CD8-positive, alpha-beta memory T cell (primary cell): ENCODE measurements at places on chromosomes 7 and 10.

DNA sequence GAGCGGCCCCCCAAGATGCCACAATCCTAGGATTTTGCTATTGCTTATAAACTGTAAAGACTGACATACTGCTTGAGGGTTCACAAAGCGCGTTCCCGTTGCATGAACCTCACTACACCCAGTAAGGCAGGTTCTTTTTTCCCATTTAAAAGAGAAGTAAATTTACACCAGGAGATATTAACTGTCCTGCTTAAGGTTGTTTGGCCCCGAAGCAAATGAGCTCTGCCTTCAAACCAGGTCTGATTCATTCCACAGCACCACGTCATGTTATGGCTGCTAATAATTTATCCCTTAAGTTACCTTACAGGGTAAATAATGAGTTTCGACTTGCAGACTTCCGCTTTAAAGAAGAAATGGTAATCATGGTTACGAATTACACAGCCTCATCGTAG, 559 bp upstream of the FKBP14 start:
- peak; percentile 1 for DNase-seq

- no peak for DNase-seq
These were observed 765 bp downstream of the SLC25A40 start for GRCh38 chr7:87875151-87876039.

DNA sequence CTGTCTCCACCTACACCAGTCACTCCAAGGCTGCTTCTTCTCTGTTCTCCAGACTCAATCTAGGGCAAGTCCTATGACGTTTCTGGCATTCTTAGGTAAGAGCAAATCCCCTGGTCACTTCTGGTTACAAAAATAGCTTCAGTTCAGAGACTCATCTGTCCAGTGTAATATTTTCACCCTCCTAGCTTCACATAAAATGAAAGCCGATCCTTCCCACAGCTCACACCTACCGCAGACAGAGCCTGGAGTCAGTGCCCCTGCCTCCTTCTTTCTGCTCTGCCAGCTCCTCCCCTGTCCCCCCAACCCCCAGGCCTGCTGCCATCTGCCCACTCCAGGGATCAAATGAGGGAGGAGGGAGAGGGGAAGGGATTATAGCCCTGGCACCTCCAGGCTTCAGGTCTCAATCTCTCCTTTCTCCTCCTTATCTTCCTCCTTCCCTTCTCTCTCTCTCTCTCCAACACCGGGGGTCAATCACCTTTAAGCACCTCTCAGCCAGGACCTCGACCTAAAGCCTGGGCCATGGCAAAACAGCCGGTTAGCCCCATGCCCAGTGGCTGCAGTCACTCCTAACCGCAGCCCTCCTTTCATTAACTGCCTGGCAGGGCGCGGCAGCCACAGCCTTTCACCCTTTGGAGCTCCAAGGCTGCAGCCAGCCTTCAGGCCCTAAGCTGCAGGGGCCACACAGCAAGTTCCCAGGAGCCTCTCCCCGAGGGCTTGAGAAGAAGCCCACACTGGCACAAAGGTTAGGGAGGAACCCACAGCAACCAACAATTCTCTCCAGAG, 292.6 kb upstream of the MGMT start:
- no peak for DNase-seq

DNA sequence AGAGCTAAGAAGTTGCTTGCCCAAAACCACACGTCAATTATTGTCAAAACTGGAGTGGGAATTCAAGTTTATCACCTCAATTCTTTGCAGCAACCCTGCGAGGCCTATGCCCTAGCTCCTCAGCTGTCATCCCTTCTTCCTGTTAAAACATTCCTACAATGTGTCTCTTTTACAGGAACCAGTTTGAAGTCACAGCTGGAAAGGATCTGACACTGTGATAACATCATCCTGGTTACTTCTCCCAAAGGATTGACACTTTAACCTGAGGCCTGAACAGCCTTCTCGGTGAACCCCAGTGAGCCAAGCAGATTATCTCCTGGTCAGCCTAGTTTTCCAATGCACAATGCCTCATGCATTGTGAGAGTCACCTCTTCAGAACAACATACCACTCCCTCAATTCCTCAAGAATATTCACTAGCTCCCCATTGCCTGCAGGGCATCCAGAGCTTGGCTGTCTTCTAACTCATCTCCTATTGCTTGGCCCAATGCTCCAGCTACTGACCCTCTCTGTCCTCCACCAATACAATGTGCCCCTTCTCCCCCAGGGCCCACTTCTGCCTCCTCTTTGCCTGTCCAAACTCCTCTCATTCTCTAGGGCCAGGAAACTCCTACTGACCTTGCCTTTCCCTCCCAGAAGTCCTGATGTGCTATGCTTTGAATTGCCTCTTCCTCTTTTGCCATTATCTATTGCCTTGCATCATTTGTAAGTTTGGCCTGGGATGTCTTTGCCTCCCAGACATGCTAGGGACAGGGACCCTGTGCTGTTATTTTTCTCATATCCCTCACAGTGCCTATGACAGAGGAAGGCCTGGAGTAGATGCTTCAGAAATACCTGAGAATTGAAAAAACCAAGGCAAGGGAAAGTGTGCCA, 10.4 kb upstream of the DLG5 start:
- DNase-seq, result no peak

DNA sequence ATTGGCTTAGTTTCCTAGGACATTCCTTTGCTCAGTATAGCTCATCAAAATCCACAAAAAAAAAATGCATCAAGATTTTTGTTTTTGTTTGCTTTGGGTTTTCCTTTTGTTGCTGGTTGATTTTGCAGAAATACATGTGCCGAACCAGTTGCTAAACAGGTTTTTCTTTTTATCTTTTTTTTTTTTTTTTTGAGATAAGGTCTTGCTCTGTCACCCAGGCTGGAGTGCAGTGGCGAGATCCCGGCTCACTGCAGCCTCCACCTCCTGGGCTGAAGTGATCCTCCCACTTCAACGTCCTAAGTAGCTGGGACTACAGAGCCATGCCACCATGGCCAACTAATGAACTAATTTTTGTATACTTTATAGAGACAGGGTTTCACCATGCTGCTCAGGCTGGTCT, 8.3 kb downstream of the CSTF2T start:
- no peak for DNase-seq

- DNase-seq, result no peak
These were observed 1211.3 kb downstream of the REEP3 start for GRCh38 chr10:64732372-64732957.

- no peak for DNase-seq
These were observed 64.4 kb downstream of the SUGCT start for GRCh38 chr7:40199076-40199802.

GRCh38 chr7:21427182-21427870, 557 bp upstream of the SP4 start:
- DNase-seq, result peak; percentile 99

DNA sequence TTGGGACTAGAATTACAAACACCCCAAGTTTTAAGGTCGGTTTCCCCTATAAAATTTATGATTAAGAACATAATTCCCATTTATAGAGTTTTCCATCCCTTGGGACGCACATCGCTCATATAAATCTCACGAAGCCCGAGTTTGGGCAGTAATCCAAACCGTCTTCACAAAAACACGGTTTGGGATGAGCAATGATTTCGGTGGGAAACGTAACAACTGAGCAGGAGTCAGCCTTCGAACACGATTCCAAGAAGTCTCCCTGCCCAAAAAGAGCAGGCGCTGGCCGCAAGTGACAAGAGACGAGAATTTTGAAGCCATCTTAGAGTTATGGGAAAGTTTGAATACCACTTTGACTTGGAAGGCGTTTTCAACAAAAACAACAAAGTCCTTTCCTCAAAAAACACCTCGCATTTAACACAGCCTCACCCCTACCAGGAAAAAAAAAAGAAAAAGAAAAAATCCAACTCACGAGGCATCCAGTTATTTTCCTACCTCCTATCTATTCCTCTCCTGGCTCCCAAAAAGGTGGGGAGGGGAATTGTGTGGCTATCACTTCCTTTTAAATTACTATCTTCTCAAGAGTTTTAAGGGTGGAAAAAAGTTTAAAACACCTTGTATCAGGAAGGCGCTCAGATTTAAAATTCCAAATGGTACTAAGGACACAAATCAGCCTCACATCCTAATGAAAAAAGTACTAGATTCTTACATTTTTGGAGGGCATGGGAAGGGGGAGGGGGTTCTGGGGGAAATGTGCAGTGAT, 1.6 kb downstream of the SEPHS1 start:
- DNase-seq, result no peak

DNA sequence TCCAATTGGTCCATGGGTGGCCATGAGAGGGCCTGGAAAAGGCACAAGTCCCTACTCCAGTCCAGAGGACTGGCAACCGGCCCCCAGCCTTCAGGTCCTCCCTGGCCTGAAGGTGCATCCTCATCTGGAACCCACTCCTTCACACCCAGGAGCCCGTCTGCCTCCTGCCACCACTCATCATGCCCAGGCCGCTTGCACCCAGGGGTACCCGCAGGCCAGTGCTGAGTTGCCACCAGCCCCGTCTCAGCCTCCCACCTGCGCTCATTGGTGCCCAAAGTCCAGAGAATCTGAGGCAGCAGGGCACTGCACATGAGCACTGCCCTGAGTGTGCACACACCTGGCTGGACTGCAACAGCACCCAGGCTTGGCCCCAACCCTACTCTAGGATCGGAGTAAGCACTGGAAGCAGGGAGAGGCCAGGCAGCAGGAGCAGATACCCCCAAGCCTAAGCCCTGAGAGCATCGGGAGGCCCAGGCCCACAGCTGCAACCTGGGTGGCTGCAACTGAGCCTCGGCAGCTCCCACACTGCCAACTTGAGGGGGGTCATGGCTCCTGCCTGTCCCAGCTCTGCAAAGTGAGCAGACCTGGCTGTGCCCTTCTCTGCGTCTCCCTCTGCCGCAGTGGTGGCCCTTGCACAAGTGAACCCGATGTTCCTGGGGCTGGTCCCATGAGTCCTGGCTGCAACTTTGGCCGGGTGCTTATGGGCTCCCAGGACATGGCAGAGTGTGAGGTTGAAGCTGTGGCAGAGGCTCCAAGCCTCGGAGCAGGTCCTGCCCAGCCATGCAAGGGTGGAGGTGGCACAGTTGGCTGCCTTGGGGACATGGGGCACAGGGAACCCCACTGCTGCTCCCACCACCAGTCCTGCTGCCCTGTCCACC, 44.3 kb downstream of the TCERG1L start:
- no peak for DNase-seq

GRCh38 chr10:35136263-35136815, 9.7 kb downstream of the CREM start:
- DNase-seq, result no peak

- no peak for DNase-seq
These were observed 64.4 kb downstream of the CALML3 start for GRCh38 chr10:5589011-5589660.

DNA sequence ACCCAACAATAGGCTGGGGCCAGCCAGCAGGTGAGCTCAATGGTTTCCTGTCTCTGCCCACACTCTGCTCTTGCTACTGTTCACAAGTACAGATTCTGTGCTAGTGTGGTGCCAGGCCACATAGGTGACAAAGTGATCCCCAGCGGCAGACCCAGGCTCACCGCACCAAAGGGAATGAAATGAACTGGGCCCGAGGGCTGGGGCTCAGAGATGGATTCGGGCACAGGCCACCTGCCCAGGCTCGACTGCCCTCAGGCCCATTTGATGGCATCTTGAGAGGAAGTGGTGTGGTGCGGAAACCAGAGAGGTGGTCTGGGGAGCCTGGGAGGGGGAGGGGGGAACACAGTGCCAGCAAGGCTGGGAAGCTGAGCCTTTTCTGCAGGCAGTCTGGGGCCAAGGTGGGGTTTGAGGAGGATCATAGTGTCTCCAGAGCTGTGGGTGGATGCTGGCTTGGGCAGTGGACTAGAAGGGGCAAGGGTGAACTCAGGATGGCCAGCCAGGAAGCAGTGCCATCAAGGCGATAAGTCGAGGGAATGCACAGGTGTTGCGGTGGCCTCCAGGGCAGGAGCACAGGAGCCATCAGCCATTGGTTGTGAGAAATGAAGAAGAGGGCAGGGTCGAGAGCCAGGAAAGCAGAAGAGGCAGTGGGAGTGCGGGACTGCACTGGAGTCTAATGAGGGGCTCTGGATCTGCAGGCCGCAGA, 85.2 kb downstream of the ARHGAP22 start:
- no peak for DNase-seq

GRCh38 chr7:112286250-112287086, 80.0 kb downstream of the ZNF277 start:
- no peak for DNase-seq

DNA sequence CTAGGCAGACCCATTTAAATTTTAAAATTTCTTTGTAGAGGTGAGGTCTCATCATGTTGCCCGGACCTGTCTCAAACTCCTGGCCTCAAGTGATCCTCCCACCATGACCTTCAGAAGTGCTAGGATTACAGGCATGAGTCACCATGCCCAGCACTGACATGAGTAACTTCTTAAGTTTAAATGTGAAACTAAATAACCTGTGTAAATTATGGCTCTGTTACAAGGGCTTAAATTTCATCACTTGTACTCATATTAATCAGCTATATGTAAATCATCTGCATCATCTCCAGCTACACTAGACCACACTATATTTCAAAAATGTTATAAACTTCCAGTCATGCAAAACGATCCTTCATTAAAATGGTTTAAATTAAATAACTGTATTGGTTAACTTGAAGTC, 56.1 kb downstream of the ATAD1 start:
- DNase-seq, result no peak

DNA sequence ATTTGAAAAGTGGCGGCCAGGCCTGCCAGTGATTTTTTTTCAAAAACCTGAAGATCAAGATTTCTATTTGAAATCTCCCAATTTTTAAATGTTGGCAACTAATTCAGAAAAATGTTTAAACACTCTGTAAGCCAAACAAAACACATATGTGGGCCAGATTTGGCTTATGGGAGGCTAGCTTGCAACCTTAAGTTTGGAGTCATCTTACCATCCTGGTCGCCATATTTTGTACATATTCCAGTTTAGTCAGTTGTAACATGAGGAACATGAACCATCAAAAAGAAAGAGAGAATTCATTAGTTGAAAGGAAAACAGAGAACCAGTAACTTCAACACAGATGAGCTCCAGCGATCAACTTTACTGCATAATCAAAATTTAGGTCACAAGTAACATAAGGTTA, 115.4 kb downstream of the TMEM26 start:
- no peak for DNase-seq

- no peak for DNase-seq
These were observed 113.0 kb downstream of the LRMDA start for GRCh38 chr10:75544386-75544785.

DNA sequence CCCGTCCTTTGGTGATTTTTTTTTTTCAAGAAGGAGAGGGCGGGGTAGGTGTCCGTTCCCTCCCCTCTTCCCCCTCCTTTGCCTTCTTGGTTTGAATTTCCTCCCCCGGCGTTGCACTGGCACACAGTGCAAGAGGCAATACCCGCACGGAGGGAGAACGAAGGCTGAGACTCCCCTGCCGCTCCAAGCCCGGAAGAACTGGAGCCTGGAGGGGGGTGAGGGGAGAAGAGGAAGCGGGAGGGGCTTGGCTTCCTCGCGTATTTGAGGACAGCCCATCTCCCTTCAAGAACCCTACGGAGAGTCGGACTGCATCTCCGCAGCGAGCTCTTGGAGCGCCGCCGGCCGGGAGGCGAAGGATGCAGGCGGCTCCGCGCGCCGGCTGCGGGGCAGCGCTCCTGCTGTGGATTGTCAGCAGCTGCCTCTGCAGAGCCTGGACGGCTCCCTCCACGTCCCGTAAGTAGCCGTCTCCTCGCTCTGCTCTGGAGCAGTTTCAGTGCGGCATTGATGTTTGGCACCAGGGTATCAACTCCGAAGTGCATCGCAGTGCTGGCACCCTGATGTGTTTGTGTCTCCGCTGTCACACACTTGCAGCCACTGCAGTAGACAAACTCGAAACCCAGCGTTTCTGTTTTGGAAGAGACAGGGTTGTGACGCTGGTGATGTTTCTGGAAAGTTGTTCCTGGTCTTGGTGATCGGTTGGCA, at the start of gene CNTNAP2:
Gene CNTNAP2 (plus strand): TSS at position 281 of the 702 bp plus-strand sequence. CDS start 76 bp downstream, at position 357.
- DNase-seq, result no peak
